ENCODE measurements at places on chromosomes 7 and 10.
A peak's percentile ranks its signal among the peaks of the same experiment; 100 is the strongest.

DNA sequence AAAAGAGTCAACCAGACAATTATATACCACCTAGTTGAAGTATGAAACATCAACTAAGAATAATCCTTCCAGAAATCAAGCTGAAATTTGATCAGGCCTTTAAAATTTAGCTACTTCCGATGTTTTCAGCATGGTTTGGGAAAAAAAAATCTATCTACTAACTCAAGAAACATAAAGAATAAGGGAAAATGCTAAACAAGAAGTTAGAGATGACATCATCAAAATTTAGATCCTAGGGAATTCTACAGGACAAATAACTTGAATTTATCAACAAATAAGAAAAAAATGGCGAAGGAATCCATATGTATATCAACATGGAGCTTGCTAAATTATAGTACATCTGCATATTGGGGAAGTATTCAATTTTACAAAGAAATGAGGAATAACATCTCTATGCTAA lies 36.3 kb downstream of the HYAL4 start:
- no peak for DNase-seq

- no peak for DNase-seq
These were observed at the start of gene MYPN for GRCh38 chr10:68109331-68109730. TSS of gene MYPN (plus strand) at chr10:68109488. CDS start at chr10:68121439, 11,951 bp downstream.

- DNase-seq, result no peak
These were observed 41.0 kb upstream of the ZNF518A start for GRCh38 chr10:96089116-96089515.

GRCh38 chr7:47651355-47652317 lies 69.7 kb upstream of the TNS3 start:
- DNase-seq, result peak; percentile 92

GRCh38 chr7:44366986-44367385 lies 41.6 kb upstream of the CAMK2B start:
- no peak for DNase-seq

DNA sequence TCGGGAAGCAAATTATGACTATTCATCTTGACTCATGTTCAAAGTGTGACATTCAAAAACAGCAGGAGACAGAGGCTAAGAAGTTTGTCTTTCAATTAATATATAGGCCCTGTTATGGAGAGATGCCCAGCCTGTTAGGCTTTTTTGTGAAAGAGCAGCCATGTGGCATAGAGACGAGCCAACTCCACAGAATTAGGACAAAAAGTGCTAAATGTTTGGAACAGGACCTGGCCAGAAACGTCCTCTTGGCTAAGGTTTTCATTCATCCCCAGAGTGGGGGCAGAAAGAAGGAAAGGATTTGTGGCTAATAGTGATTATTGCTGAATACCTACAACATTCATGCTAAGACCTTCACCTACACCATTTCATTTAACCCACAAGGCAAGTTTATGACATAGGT lies 324.7 kb upstream of the NPVF start:
- no peak for DNase-seq

GRCh38 chr7:131219312-131220041 lies 108.2 kb upstream of the MKLN1 start:
- peak; percentile 12 for DNase-seq

- no peak for DNase-seq
These were observed 202.7 kb upstream of the PRSS58 start for GRCh38 chr7:142460402-142461117.

DNA sequence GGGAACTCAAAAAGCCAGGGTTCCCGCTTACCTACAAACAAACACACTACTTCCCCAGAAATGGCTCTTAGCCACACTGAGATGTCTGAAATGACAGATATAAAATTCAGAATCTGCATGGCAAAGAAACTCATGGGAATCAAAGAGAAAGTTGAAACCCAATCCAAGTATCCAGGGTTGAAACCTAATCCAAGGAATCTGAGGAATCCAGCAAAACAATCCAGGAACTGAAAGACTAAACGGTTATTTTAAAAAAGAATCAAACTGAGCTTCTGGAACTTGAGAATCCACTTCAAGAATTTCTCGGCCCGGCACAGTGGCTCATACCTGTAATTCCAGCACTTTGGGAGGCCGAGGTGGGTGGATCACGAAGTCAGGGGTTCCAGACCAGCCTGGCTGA lies 568.8 kb downstream of the POM121L12 start:
- DNase-seq, result peak; percentile 25

GRCh38 chr7:98788966-98789365 lies 80.8 kb downstream of the TMEM130 start:
- peak; percentile 94 for DNase-seq

GRCh38 chr10:86872757-86873156 lies 84.7 kb downstream of the MMRN2 start:
- DNase-seq, result peak; percentile 49

DNA sequence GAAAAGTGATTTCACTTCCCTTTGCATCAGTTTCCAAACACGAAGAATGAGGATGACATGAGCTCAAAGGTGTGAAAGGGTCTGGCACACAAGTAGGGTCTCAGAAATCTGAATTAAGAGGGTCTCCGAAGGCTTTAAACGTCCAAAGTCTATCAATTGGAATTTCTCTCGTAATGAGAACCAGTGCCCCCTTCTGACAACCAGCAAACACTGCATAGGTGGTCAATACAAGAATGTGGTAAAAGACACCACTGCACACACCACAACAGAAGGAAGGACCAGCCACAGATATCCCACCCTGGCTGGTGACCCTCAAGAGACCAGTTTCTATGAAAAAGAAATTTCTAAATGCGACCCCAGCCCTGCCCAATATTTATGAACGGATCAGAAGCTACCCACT lies 78.1 kb downstream of the CALN1 start:
- DNase-seq, result no peak

- DNase-seq, result no peak
These were observed 42.2 kb upstream of the SMNDC1 start for GRCh38 chr10:110346914-110347313.

- peak; percentile 24 for DNase-seq
These were observed 607.2 kb upstream of the KCND2 start for GRCh38 chr7:119665796-119666195.

- peak; percentile 86 for DNase-seq
These were observed 87.6 kb downstream of the XRCC2 start for GRCh38 chr7:152588350-152588749.

- DNase-seq, result no peak
These were observed 22.8 kb downstream of the SPOCK2 start for GRCh38 chr10:72065439-72066025.

DNA sequence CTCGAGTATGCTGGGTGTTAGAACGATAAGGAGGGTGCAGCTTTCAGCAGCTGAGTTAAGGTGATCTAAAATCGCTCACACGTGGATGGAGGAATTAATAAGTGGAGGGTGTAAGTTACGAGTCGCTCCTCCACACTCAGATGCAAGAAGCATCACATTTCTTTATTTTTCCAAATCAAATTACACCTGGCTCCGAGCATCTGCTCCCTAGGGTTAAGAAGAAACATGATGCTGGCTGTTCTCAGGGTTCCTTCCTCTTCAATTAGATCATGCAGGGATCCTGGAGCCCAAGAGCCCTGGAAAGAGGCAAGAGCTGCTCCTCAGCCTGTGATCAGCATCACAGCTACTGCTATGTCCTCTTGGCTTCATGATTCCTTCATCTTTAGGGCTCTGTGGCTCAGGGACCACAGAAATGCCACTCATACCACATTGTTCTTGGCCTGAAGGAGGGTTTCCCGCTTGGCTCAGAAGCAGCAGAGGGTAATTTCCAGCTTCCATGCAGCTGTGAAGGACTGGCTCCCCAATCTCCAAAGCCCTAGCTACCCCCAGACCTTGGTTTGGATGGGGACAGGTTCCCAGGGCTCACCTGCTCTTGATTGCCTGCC lies 235.9 kb upstream of the ZNF32 start:
- DNase-seq, result no peak

DNA sequence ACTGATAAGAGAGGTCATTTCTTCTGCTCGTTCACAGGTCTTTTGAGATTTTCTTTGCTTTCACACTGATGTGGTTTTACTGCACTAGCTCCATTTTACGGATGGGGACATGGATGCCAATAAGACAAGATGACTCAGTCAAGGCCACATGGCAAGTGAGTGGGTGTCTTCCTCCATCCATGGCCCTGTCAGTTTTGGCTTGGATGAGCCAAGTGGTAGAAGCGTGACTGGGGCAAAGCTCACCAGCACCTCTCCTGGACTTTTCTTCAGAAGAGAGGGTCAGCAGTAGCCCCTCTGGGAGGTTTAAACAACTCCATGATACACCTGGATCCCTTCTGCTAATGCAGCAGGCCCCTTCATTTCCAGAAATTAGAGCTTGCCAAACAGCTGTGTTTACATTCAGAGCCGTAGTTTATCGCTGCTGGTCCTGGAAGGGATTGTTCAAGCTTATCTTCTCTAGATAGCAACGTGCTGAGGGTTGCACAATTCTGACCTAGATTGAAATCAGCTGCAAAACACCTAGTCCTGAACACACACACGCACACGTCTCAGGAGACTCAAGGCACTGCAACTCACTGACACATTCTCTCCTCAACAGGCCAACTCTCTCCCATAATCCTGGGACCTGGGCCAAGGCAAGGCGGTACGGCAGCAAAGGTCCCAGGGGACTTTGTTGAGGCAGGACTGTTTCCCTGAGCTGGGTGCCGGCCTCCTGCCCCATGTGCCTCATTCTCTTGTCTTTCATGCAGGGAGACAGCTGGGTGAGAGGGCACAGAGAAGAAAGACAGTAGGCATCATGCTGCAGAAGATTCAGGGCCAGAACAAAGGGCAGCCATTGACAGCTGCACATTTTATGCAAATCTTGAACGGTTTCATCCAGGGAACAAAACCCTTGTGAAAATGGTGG lies 14.2 kb upstream of the PDCD4 start:
- DNase-seq, result no peak

- peak; percentile 36 for DNase-seq
These were observed 674 bp downstream of the AMZ1 start for GRCh38 chr7:2688409-2689342.

DNA sequence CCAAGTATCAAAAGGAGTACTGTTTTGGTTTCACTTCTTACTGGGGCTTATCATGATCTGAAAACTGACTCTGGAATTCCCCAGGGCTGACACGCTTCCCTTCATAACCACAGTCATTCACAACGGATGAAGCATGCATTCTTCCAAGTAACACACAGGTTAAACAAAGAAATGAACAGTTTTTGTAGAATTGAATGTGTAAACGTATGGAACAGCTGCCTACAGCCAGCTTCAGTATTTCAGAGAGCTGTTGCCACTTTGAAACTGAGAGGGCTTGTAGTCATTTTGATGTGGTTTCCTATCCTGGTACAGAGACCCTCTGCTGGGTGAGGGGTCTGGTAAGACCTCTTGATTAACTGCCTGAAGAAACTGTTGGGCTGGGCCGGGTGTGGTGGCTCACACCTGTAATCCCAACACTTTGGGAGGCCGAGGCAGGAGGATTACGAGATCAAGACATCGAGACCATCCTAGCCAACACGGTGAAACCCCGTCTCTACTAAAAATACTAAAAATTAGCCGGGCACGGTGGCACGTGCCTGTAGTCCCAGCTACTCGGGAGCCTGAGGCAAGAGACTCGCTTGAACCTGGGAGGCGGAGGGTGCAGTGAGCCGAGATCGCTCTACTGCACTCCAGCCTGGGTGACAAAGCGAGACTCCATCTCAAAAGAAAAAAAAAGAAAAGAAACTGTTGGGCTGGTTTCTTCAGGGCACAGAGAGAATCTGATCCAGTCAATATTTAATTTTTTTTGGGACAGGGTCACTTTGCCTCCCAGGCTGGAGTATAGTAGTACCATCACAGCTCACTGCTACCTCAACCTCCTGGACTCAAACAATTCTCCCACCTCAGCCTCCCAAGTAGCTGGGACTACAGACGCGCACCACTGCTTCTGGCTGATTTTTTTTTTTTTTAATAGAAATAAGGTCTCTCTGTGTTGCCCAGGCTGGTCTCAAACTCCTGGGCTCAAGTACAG lies 4.7 kb downstream of the NFE2L3 start:
- peak; percentile 95 for DNase-seq

GRCh38 chr10:47144525-47144924 lies 155.5 kb upstream of the GDF10 start:
- no peak for DNase-seq

DNA sequence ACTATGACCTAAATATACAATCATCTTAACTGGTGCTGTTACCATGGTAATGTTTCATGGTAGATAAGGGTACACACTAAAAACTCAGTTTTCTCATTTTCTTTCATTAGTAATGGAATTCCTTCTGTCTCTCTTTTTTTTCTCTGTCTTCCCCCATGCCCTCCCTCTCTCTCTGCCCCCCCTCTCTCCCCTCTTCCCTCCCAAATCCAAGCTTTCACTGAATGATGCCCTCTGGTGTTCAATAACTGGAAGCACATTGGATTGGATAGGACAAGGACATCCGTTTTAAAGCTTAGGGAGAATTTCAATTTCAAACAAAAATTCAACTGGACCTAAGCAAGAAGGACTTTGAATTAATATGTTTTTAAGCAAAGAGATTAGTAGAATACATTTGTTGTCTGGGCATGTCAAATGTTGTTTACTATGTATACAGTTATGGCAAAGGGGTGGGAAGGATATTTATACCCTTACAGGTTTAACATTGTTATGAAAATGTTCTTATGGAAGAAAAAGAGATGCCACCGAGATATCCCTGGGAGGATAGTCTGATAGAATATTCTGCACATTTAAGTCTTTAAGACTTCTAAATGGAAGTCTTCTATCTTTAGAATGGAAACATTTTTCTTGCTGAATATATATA lies 6.1 kb downstream of the CHRM2 start:
- peak; percentile 14 for DNase-seq

- no peak for DNase-seq
These were observed 177.9 kb downstream of the CHN2 start for GRCh38 chr7:29372351-29373090.

DNA sequence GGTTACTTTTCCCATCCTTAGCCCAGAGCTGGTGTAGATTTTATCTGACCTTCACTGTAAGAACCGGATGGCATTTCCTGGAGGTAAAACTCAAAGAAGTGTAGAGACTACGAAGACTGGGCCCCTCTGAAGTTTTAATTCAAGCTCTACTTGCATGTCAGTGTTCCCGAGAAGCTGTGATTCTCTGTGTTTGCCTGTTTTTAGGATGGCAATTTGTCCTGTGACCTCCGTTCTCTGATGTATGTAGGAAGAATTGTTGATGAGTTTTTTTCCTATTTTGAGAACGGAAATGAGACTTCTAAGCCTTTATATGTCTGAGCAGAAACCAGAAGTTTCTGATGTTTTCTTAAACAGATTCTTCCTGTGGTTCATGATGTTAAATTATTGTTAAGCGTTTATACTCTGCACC lies 94.1 kb downstream of the CDCA7L start:
- no peak for DNase-seq

DNA sequence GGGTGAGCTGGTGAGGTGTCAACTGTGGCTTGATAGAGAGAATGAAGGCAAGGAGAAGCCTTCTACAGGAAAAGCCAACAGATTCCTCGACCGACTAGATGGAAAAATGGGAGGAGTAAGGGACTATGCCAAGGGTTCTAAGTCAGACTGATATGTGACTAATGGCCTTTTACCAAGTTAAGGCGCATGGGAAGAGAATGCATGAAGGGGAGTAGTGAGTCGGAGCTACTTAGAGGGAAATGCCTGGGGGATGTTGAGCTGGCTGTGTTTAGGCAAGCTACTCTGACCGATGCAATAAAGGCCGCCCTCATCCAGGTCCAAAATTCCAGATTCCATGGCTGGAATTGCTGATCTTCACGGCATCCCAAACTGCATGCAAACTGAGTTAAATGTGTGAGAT lies 48.2 kb downstream of the APBB1IP start:
- peak; percentile 86 for DNase-seq

GRCh38 chr10:126264102-126265018 lies 123.9 kb downstream of the ADAM12 start:
- DNase-seq, result peak; percentile 49

All from astrocyte of the hippocampus (primary cell).